ENCODE measurements at places on chromosomes 5 and 9. TPM values are rescaled to one million over a fixed set of nuclear protein-coding genes. Genes with fewer than 3 reads are reported as not detected.

GRCh38 chr9:87601176-87601575, 103.5 kb downstream of the DAPK1 start:
- no peak for DNase-seq

DNA sequence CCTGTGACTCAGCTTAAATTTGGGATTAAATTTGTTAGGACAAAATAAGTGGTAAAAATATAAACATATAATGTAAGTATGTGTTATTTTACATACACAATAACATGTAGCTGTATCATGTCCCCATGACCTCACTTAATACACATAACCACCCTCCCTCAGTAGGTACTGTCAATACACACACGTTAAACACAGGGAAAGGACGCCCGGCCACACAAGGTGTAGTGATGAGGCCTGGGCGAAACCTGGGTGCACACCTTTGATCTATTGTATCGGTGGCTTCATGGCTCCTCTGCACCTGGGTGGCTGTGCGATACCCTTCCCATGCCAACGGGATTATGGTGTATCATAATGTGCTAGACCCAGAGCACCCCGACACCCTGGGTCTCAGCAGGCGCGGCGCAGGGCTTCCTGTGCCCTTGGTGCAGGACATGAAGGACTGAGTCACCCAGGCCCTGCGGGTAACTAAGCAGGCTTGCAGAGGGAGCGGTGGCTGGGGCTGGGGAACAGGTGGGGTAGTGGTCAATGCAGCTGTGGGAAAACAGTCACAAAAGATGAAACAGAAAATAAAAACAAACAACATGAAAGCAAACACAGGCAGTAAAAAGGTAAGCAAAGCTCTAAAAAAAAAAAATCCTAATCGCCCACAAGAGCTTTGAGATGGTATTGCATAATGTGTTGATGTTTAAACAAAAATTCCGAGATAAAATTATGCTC, 127.5 kb upstream of the RETREG1 start:
- DNase-seq: no peak

GRCh38 chr5:149323621-149324205, 21.6 kb upstream of the GRPEL2 start:
- DNase-seq: no peak

GRCh38 chr9:6632516-6633183, 12.9 kb downstream of the GLDC start:
- no peak for DNase-seq

GRCh38 chr5:147075187-147075586, 159.6 kb upstream of the STK32A start:
- DNase-seq: no peak

DNA sequence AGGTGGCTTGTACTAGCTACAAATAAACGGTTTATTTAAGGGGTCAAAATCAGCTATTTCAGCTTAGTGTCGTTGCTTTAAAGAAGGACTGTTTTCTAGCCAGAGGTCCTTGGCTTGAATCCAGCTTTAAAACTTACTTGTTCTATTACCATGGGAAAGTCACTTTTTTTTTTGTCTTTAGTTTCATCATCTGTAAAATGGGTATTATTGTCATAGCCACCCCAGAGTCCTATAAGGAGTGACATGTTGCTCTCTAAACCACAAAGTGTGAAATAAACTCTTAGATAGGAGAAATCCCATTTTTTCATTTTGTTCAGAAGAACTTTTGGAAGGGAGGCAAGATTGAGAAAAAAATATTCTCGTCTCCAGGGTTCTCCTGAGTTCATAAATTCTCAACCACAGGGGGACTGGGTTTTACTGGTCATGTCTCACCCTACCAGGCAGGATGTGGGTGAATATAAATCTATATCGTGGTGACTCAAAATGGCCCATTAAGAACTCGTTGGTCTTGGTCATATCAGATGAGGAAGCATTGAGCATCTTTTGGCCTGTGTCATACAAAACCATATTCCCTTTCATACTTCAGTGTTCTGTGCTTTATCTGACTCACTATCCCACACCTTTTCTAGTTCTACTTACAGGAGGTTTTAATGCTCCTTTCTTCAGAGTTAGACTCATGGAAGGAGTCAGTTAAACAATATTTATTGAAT, 202.7 kb upstream of the NR3C1 start:
- peak; percentile 48 for DNase-seq

GRCh38 chr5:1131191-1131621, 19.3 kb upstream of the SLC12A7 start:
- DNase-seq: no peak

DNA sequence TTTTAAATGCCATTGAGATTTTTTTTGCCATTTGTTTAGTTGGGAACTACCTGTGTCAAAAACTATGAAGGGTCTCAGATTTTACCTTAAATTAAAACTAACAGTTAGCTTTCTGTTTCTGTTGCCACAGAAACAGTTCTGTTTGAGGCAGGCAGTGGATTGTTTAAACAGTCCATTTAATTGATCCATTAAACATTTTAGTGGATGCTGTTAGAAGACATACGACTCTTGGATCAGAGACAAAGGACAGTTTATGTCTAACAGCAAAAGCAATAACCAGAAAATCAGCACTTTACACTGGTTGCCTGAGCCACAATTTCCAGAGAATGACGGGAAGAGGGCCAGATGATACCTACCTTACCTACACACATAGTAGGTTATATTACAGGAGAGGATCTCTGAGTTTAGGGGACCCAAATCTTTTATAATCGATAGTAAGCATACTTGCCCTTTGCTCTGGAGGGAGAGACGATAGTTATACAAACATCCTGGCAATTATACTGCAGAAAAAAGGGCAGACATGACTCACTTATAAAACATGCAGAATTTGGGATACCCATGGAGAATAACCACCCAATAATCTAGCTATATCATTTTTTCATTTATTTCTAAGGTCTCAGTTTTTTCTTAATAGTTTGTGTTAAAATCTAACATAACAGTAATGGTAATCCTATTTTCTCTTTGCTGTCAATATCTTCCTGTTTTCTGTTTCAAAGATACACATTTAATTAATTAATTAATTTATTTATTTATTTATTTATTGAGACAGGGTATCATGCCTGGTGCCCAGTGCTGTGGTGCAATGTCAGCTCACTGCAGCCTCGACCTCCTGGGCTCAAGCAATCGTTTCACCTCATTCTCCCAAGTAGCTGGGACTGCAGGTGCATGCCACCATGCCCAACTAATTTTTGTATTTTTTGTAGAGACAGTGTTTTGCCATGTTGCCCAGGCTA, 136.7 kb upstream of the TNFAIP8 start:
- DNase-seq: peak; percentile 6

GRCh38 chr5:69493396-69494133, 975 bp downstream of the OCLN start:
- no peak for DNase-seq

DNA sequence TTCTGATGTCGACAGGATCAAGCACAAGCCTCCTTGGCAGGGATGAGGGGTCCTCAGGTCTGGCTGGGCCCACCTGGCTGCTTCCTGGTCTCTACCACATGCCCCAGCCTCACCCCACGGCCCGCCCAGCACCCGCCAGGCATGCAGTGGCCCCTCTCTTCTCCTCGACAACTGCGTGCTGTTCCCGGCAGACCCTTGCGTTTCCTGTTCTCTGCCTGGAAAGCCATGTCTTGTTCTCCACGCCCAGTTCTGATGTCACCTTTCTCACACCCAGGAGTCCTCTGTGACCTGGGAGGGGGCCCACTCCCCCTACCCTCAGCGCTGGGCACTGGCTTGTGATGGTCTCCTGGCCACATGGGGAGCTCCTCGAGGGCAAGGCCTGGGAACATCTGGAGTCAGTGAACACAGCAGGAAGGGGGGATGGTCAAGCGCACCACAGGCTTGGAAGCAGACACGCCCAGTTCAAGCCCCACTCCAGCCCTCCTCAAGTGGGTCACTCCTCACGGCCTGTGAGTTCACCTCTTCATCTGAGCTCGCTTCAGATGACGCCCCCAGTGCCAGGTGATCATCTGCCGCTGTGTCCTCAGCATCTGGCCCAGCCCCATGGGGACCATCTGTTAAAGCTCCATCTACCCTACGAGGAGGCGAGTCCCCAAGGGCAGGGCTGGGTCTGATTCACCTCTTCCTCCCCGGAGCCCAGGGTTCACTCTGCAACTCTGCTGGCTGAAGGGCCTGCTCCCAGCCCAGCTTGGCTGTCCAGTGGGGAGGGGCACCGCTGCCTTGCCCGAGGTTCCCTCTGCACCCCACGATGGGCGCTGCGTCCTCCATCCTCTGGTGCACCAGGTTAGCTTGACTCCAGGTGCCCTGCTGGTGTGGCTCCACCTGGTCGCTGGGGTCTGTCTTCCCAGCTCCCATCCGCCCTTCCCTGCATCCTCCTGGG, 133.2 kb upstream of the PHYKPL start:
- DNase-seq: no peak

GRCh38 chr9:14103115-14103514, 210.8 kb downstream of the NFIB start:
- DNase-seq: peak; percentile 23

- no peak for DNase-seq
Measured at GRCh38 chr5:96838201-96839070, 30.7 kb upstream of the ERAP1 start.

DNA sequence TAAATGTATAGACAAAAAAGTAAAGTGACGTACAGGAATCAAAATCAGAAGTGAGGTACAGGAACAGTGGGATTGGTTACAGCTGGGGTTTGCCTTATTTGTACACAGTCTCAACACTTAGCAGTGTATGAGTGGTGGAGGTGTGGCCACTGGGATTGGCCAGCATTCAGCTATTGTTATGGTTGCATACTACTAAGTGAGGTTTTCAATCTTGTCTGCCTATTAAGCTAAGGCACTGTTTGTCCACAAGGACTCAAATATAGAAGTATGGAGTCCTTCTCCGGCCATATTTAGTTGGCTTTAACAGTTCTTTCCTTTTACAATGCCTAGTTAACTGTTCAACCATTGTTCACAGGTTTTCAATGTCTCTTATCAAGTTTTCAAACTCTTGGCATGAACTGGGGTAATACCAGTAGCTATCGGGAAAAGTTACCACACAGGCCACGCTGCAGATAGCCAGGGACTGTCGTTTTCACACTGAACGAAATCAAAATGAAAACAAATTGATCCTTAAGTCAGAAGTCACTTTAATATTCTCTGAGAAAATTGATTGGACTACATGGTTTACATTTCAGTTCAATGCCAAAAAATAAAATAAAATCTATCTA, 176.0 kb upstream of the FREM1 start:
- no peak for DNase-seq

DNA sequence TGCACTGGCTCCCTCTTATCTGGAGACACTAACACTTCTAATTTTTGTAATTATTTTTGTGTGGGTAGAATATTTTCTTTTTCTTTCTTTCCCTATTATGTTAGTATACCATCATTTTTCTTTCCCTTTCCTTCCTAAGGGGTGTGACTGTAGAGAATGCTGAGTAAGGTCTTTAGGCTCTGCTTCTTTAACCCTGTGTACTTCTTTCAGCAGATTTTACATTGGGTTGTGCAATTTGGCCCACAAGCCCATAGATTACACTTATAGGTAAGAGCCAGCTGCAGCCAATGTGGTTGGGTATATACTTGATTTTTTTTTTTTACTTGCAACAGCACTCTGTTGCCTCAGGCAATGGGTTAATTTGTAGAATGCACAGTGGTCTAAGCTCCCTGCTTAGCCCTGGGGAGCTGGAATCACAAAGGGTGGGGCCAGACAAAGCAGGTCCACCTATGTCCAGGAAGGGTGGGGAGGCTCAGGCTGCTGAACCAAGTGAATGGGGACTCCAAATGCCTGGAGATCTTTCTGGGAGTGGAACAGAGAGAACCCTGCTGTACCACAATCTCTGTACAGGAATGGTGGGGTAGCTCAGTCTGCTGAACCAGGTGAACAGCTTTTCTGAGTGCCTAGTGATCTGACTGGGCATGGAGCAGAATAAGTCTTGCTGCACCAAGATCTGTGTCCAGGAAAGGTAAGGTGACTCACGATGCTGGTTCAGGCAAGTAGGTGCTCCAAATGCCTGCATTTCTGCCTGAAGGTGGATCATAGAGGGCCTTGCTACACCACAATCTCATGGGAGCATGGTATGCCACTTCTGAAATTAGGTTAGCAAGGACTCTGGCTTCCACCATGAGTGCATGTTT, 64.9 kb downstream of the SLC25A46 start:
- no peak for DNase-seq

DNA sequence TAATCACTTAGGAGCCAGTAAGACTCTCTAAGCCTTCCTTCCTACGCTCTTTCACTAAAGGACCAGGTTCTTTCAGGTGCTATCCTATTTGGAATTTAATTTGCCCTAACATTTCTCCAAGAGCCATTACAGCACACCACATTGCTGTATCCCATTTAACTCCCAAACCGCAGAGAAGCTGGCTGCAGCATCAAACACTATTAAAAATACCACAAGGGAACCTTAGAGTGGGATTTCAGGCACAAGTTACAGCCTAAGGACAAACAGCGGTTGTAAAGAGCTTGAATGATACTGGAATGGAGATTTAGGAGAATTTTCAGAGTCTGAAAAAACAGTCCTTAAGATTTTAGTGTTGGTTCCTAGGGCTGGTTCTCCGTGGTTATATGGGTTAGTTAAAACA, 566.4 kb downstream of the RAB3C start:
- DNase-seq: no peak

- no peak for DNase-seq
Measured at GRCh38 chr5:38379350-38379937, 121.1 kb downstream of the EGFLAM start.

- no peak for DNase-seq
Measured at GRCh38 chr9:10443868-10444204, 169.0 kb downstream of the PTPRD start.

GRCh38 chr9:127981559-127982121, 851 bp upstream of the EEIG1 start:
- DNase-seq: no peak

DNA sequence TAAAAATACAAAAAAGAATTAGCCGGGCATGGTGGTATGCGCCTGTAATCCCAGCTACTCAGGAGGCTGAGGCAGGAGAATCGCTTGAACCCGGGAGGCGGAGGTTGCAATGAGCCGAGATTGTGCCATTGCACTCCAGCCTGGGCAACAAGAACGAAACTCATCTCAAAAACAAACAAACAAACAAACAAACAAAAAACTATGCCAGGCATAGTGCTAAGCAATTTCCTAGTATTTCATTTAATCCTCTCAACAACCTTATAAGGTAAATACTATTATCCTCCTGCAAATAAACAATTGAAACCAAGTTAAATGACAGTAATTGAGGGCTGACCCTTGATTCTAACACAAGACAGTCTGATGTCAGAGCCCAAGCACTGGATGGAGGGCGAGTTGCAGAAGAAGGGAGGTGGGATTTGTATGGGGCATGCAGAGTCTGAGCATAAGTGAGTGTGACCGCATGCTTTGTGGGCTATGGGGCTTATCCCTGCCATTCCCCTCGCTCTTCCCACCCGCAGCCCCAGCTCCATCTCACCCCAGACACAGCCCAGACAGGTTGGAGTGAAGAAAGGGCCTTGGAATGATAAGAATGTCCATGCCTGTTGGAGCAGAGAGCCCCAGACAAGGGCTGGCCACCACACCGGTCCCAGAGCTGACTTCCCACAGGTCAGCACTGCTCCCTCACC, 24.3 kb upstream of the RPS14 start:
- DNase-seq: peak; percentile 44

Gene MARCHF3
- 18.8 TPM for total RNA-seq

Gene FOXD4L6
- total RNA-seq: not detected

Gene RPS14
- total RNA-seq: 7,310 TPM

Gene DPYSL3
- 50.2 TPM for total RNA-seq

Gene ORM1
- total RNA-seq: 0.18 TPM

Gene AOPEP
- total RNA-seq: 38.7 TPM

Gene CFAP90
- not detected for total RNA-seq

Gene INSL4
- not detected for total RNA-seq

Gene PHYHD1
- total RNA-seq: 2.2 TPM

Gene IL4
- total RNA-seq: not detected

Gene ZNF483
- total RNA-seq: 1.4 TPM

Gene MTAP
- 33.6 TPM for total RNA-seq

Gene IL7R
- 56.9 TPM for total RNA-seq

Gene BTNL9
- total RNA-seq: not detected

Gene JAKMIP2
- total RNA-seq: not detected

Gene EHMT1
- total RNA-seq: 36.1 TPM

Measured in IMR-90 (cell line).